ENCODE measurements at places on chromosomes 4 and X.

DNA sequence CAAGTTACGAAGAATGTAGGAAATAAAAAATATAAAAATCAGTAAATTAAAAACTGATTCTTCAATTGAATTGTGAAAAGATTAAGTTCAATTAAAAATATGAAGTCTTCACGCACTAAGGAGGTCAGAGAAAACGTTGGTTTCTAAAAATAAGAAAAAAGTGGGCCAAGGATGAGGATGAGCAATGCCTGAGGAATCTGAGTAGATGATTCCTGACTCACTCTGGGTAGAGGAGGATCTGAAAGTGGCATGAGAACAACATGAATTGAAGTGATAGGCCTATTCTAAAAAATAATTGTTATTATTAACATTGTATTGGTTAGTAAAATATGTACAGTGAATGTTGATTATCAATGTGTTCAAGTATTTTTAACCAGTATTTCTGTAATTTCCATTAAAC lies 444.2 kb downstream of the GRIA2 start:
- peak; percentile 44 for DNase-seq

- DNase-seq = peak; percentile 15
These were observed 63.5 kb upstream of the ARHGAP36 start for GRCh38 chrX:130994671-130995070.

DNA sequence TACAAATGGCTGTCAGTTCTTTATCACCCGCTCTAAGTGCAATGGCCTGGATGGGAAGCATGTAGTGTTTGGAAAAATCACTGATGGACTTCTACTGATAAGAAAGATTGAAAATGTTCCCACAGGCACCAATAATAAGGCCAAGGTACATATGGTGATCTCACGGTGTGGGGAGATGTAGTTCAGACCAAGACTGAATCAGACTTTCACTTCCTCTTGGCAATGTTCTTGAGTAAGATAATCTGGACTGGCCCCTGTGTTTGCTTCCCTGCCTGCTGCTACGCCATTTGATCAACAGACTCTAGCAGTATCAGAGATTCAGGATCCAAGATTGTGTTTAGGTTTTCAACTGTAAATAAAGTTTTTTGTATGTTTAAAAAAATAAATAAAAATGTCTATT lies 682.2 kb upstream of the AMOT start:
- peak; percentile 20 for DNase-seq

- DNase-seq = no peak
These were observed 573.8 kb downstream of the KCNIP4 start for GRCh38 chr4:21374641-21375368.

- peak; percentile 51 for DNase-seq
These were observed 94.5 kb downstream of the NAF1 start for GRCh38 chr4:163072222-163072621.

- DNase-seq = peak; percentile 53
These were observed 20.1 kb downstream of the ACSL1 start for GRCh38 chr4:184805462-184806228.

DNA sequence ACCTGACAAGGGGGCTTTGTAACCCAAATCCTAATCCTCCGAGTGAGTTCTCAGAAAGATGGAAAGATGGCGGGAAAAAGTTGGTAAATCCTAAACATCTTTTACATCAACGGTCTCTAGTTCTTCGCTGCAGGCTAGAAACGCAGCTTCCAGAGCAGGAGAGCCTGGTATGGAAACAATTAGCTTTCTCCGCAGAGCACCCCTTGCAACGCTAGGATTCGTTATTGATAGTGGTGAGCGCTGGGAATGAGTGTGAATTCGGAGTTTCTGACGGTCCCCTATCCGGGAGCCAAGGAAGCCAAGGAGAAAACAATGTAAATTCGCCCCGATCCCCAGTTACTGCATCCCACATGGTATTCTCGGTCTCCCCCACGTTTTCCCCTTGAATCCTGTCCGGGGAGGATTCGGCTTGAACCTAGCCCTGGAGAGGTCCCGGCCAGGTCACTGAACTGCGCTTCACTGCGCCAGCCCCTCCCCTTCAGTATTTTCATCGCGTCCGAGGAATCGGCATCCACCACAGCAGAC lies 4.7 kb upstream of the NEUROG2 start:
- no peak for DNase-seq

- DNase-seq = peak; percentile 46
These were observed 280.5 kb downstream of the GPM6A start for GRCh38 chr4:175531405-175532091.

GRCh38 chrX:118231464-118231863 lies 114.4 kb upstream of the WDR44 start:
- no peak for DNase-seq

DNA sequence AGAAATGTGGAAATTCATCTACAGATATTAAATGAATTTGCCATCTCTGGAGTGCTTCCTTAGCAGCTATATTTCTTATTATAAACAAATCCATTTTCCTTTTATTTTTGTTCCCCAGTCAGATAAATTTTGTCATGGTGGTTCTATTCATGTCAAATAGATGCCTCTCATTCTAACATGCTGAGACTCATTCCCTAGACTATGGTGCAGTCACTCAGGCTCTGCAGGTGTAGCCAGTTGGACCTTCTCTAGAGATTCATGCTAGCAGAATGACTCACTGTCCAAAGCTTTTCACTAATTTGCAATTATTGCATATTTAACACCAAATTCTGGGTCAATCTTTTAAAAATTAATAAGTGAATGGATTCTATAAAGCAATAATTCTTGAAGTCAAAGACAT lies 1392.7 kb downstream of the PCDH7 start:
- DNase-seq = peak; percentile 88
